ENCODE measurements at places on chromosomes 6 and 20.
A peak's percentile ranks its signal among the peaks of the same experiment; 100 is the strongest.

- no peak for DNase-seq
These were observed 92.4 kb upstream of the CEP85L start for GRCh38 chr6:118743746-118744145.

DNA sequence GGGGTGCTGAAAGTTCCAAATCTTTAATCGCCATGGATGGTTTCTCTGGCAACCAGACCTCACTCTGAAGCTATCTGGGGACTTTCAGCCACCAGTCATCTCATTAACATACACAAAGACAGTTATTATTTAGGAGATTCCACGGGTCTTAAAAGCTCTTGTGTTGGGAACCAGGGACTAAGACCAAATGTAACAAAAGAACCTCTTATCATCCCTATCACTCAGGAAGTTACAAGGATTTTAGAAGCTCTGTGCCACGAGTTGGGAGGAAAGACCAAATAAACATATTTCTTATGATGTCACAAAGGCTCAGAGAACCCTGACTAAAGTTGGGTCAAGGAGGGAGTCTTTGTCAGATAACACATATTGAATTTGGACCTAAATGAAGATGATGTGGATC, 17.7 kb downstream of the GPX6 start:
- no peak for DNase-seq

DNA sequence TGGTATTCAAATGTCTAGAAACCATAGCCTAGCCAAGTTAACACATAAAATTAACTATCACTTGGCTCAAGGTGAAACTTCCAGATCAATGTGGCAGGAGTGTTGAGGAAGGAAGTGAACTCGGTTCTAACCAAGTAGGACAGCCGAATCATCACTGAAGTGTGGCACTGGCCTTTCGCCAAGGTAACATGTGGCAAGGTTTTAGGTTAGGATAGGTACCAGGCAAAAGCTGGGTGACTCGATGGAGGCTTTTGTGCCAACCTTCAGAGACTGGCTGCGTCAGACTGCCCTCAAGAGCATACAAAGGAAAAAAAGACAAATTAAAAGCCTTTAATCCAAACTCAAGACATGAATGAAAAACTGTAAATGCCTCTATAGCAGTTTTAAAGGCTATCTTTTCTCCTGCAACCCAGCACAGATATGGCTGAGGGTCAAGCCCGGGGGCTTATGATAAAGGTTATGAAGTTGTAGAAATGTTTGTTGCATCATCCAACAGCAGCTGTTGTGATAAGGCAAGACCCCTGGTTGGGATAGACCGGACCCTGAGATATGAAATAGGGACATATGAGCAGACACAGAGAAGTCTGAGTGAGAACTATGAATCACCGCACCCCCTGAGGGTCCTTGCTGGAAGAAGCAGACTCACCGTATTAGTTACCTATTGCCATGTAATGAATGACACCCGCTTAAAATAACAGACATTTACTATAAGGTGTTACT, 11.9 kb downstream of the PSMB9 start:
- no peak for DNase-seq

GRCh38 chr6:47524136-47524845, 46.7 kb downstream of the CD2AP start:
- no peak for DNase-seq

- DNase-seq = no peak
These were observed 274.9 kb downstream of the HAO1 start for GRCh38 chr20:7665376-7665775.

- DNase-seq = no peak
These were observed 24.2 kb downstream of the SAMD3 start for GRCh38 chr6:130198483-130199035.

GRCh38 chr20:36666181-36666740, 20.3 kb upstream of the SLA2 start:
- DNase-seq = no peak

GRCh38 chr6:53924277-53924676, 129.5 kb downstream of the LRRC1 start:
- DNase-seq = no peak

GRCh38 chr6:25872814-25873213, 1.2 kb downstream of the SLC17A3 start:
- DNase-seq = no peak

DNA sequence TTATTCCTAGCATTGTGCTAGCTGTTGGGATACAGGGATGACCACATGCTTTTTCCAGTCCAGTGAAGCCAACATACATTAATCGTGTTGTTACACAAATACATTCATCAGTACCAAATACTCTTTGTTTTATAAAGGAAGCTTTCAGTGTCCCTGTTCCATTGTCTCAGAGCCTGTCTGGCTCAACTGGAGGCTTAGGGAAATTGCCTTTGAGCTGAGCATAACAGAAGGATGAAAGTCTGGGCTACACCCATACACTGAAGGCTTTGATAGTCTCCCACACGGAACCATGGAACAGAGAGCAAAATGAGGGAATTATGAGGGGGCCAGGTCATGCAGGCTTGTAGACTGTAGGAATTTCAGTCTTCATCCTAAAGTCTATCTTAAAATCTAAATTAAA, 126.4 kb upstream of the KCNQ5 start:
- DNase-seq = no peak

DNA sequence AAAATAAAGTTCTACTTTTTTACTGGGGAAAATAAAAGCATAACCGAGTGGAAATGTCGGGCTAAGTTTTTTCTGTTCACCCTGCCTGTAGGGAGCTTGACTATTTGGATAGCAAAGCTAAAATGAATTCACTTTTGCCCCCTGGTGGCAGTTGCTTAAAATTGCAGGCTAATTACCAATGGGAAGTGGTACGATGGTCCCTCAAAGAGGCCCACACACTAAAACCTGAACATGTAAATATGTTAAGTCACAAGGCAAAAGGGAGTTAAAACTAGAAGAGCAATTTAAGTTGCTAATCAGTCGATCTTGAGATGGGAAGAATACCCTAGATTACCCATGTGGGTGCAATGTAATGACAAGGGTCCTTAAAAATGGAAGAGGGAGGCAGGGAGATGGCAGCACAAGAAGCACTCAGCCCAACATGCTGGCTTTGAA, 916 bp upstream of the SUN5 start:
- DNase-seq = no peak

- DNase-seq = no peak
These were observed 144.5 kb upstream of the HMGN3 start for GRCh38 chr6:79378957-79379356.

DNA sequence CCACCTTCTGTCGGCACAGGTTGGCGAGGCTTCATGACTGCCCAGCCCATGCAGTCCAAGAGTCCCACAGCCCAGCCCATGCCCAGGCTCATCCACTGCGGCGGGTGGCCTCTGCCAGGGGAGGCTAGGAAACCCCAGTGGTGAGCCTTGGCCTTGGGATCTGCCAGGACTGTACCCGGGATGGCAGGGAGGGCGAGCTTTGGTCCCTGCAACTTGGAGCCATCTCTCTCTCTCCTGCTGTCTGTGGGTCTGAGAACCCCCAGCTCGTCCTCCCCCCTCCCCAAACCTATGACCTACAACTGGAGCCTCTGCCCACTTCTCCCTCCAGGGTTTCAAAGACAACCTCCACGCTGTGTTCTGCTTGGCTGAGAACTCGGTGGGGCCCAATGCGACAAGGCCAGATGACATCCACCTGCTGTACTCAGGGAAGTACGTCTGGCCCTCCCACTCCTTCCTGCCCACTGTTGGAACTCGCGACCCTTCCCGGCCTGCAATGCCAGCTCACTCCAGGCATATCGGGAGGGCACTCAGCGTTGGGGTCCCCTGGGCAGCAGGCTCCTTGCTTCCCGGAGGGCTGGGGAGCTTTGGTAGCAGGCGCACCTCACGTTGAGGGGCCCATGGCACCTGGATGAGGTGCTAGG, 19.7 kb downstream of the NPEPL1 start:
- DNase-seq = peak; percentile 59

DNA sequence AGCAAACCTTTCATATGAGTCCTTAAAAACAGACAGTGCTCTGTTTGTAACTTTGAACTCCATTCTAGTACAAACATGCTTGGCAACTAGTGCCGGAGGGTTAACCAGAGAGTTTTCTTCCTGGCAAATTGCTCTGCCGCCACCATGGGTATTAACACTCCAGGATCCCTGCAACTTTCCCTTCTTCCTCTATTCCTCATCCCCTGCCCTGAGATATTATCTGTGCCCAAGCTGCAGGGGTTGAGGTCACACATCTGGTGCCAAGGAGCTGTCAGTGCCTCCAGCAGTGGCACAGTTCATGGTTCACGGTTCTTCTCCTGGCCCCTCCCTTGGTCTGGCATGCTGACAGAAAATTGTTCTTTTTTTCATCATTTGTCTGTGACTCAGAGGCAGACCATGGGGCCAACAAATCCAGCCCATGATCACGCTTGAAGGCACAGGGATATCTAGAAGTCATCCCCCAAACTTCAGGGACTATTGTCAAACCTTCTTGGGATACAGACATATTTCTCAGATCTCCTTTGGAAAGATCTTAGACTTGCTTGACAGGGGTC, 77.5 kb downstream of the ATXN1 start:
- DNase-seq = peak; percentile 80

DNA sequence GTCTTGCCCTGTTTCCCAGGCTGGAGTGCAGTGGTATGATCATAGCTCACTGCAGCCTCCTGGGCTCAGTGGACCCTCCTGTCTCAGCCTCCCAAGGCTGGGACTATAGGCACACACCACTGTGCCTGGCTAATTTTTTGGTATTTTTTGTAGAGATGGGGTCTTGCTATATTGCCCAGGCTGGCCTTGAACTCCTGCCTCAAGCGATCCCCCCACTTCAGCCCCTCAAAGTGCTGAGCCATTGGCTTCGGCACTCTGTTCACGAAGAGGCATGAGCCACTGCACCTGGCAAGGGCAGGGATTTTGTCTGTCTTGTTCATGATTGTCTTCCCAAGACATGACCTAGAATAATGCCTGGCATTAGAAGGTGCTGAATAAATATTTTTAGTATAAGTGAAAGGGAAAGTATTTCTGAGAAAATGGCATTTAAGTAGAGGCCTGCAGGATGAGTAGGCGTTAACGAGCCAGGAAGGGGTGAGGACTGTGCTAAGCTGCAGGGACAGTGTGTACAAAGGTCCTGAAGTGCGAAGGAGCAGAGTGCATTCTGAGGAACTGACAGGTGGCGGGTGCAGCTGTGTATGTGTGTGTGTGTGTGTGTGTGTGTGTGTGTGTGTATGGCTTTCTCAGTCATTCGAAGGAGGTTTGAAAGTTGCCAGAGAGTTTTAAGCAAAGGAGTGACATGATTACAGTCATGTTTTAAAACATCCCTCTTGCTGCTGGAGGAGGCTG, 43.0 kb downstream of the VEGFA start:
- no peak for DNase-seq

GRCh38 chr20:46955601-46956556, 61.2 kb downstream of the EYA2 start:
- DNase-seq = no peak

DNA sequence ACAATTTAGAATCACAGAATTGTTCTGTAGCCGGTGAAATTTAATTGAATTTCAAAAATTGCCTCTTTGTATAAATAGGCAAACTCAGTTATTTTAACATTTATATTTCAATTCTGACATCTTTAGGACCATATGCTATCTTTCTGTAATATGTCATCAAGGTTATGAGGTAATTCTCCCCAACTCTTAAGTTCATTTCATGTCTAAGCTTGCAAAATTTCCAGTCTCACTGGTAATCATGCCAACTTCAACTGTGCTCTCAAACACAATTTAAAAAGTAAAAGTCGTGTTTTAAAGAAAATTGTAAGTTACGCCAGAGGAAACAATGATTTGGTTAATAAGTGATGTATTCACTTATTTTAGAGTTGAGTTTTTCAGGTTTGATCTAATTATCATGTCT, 1.4 kb downstream of the NCOA7 start:
- DNase-seq = no peak

GRCh38 chr6:47146431-47147174, 104.5 kb upstream of the ADGRF1 start:
- no peak for DNase-seq

DNA sequence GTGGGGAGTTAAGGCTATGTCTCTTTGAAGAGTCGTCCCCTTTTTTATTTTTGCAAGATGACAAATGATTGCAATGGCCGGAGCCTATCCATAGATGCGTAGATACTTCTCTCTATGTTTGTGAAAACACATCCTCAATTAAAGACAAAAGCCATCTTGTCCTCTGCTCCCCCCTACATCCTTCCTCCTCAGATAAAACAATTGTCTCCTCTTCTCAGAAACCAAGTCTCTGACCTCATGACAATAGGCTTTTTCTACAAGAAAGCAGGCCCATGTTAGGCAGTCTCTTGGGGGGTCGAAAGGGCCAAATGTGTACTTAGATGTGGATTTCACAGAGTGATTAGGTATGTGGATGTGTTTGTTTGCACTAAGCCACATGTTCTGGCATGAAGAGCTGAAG, 51.1 kb upstream of the SSTR4 start:
- no peak for DNase-seq

GRCh38 chr6:157768304-157768703, 54.7 kb upstream of the SNX9 start:
- no peak for DNase-seq

- no peak for DNase-seq
These were observed 363.8 kb downstream of the DOK5 start for GRCh38 chr20:54839224-54839623.

GRCh38 chr6:113699239-113699638, 157.9 kb upstream of the MARCKS start:
- no peak for DNase-seq

GRCh38 chr6:34056305-34057108, 89.4 kb downstream of the GRM4 start:
- no peak for DNase-seq

DNA sequence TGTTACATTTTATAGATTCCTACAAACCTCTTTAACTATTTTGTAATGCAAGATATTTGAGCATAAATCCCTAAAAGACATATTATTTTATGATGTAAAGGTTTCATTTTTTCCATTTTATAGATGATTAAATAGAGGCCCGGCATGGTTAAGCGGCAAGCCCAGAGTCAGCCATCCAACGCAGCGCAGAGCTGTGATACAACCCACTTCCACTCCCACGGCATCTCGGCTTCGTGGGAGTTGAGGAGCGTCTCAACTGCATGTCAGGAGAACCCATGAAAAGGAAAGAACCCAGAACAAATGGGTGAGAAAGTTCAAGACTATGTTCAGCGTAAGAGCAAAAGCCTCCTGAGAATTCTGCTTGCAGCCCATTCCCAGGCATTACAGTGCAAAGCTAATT, 488.2 kb downstream of the PRKN start:
- no peak for DNase-seq

GRCh38 chr6:161141173-161141572, 132.7 kb downstream of the AGPAT4 start:
- no peak for DNase-seq

- DNase-seq = no peak
These were observed 48.9 kb upstream of the OGFRL1 start for GRCh38 chr6:71239694-71240093.

DNA sequence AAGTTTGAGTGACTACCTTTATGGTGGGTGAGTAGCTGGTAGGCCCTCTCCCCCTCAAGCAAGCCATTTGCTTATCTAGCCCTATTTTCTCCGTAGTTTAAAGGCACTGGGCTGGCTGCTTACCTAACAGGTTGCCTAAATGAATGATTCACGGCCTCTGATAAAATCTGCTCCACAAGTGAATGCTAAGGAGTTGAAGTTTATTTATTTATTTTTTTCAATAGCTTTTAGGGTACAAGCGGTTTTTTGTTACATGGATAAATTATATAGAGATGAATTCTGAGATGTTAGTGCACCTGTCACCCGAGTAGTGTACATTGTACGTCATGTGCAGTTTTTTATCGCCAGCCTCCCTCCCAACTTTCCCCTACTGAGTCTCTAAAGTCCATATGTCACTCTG, 8.3 kb upstream of the CDH26 start:
- DNase-seq = no peak
